HS-5 (cell line): ENCODE measurements at places on chromosomes 3 and 15.

DNA sequence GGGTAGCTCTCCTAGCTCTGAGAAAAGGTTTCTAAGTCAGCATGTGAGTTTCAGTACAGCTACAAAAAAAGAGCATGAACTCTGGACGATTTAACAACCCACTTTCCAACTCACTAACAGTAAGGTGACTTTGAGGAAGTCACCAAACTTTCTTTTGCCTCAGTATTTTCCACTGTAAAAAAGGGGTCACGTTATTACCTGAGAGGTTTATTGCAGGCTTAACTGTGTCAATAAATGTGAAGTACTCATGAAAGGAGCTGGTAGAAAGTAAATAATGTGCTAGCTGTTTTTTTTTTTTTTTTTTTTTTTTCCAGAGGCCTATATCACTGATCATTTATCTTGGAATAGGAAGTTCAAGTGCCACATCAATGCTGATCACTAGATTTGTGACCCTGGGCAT, 89.3 kb downstream of the PLSCR2 start:
- DNase-seq = no peak

GRCh38 chr3:14369675-14370669, 32.4 kb upstream of the SLC6A6 start:
- DNase-seq = no peak

DNA sequence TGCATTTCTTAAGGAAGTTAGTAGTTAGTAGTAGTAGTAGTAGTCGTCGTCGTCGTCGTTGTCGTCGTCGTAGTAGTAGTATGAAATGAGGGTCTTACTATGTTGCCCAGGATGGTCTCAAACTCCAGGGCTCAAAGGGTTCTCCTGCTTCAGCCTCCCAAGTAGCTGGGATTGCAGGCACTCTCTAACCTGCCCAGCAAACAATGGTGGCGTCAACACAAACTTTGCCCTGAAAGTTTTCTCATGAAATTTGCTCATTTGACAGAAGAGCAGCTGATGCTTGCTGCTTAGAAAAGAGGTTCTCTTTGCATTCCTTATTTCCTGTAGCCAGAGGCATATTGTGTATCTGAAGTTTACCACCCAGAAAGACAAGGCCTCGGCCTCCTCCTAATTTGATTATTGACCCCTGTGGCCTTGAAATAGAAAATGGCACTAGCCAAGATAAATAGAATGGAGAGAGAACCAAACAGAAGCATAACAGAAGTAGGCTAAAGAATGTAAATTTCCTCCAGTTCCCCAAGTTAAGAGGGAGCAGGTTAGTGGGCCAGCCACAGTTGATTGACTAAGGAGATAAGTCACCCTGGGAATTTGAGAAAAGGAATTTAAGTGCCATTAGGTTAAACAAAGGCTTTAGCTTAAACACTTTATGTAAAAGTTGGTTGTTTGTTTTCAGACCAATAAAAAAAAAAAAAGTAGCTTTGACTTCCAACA, 166.2 kb upstream of the ROBO2 start:
- DNase-seq = no peak

DNA sequence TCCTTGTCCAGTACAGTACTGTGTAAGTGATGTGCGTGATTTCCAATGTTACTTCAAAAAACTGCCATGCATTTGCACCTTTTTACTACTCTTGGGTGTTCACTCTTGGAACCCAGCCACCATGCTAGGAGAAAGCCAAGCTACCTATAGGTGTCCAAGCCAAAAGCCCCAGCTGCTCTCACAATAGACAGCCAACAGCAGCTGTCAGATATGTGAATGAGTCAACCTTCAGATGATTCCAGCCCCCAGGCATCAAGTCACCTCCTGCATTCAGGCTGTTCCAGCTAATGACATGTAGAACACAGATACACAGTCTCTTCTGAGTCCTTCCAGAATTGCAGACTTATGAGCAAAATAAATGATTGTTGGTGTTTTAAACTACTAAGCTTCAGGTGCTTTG, 417.7 kb upstream of the TGFBR2 start:
- DNase-seq = no peak

DNA sequence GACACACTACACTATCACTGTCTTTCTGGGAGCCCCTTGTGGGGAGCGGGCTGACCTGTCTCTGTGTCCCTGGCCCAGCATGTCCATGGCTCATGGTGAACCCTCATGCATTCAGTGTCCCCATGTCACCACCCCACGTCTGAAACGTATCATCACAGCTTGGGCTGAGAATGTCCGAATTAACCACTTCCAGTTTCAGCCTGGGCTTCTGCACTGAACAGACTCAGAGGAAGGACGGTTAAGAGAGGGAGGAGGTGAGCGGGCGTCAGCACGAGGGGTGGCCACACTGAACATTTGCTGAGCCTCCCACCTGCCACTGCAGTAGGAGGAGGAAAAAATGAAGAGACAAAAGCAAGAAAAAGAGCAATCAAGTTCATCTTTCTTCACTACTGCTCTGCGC, 30.5 kb downstream of the ATP2B2 start:
- no peak for DNase-seq

DNA sequence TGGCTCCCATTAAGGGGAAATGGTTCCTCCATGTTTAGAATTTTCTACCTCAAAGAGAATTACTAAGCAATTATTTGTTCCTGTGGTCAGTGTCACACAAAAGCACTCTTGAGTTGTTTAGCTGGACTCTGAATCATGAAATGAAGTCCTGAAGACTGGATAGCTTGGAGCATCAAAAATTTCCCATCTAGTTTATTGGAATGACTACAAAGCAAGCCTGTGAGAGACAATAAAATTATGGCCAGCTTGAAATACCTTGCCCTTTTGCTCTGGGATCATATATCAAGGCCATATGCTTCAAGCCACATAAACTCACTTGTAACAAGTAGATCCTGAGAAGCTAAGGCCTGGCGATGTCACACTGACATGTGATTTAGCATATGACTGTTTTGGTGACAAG, 292.3 kb downstream of the TIGIT start:
- DNase-seq = no peak
